Chondrocyte (in vitro differentiated cells): ENCODE measurements at places on chromosomes 2 and 18.

DNA sequence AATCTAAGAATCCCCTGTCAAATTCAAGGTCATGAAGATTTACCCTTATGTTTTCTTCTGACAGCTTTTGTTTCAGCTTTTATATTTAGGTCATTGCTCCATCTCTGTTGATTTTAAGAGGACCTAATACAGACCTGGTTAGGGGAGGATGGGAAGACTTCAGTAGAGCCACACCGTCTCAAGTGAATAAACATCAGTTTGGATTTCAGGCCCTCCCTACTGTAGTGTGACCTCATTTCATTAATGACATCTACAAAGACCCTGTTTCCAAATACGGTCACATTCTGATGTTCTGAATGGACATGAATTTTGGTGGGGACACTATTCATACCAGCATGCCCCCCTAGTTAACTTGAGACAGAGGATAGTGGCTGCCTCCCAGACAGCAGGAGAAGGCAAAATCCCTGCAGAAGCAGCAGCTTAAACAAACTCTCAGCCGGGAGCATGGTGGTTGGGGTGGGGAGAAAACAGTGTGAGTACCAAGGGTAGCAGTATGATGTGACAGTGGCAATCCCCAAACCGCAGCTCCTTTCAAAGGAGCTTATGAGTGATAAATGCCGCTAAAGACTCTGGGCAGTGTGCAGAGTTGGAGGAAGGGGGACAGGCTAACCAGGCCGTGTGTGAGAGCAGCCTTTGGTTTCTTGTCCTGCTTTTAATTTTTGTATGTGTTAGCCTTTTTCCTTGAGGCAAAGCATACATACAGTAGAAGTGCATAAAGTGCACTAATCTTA, 65.9 kb upstream of the TNP1 start:
- no peak for DNase-seq

DNA sequence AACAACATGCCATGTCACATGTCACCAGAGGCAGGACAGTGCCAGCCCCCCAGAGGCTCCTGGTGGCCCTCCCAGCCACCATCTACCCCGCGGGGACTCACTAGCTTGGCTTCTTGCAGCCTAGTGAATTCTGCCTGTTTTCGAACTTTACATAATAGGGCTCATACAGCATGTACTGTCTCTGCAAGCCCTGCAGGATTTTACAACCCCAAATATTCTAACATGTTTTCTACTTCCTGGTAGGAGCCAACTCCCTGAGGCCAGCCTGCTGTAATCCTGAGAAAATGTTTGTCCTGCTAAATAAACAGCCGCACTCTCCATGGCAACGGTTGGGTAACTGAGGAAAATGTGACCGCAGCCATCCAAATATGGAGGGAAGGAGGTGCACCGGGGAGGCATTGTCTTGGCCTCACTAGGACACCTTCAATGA, 2.7 kb downstream of the PER2 start:
- DNase-seq: no peak

DNA sequence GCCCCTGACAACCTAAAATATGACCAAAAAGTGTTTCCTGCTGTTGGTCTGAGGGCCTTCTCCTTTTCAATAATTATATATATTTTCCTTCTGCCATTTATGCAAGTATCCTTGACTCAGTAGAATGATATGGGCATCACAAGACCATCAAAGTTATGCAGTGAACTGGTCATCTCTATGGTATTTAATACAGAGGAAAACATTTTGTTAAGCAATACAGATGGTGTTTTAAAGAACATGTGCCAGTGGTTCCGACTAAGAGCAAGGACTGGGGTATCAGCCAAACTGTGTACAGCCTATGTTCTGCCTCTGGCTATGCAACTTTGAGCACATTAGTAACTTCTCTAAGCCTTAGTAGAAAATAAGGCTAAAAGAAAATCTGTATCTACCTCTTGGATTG, 179.0 kb downstream of the TRABD2A start:
- DNase-seq: no peak

DNA sequence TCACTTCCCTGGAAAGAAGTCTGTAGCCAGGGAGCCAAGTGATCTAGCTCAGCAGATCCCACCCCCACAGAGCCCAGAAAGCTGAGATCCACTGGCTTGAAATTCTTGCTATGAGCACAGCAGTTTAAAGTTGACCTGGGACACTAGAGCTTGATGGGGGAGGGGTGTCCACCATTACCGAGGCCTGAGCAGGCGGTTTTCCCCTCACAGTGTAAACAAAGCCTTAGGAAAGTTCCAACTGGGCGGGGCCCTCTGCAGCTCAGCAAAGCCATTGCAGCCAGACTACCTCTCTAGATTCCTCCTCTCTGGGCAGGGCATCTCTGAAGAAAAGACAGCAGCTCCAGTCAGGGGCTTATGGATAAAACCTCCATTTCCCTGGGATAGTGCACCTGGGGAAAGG, 887.2 kb upstream of the LRATD1 start:
- DNase-seq: no peak

- no peak for DNase-seq
These were observed 44.4 kb upstream of the OTOF start for GRCh38 chr2:26522325-26522724.

DNA sequence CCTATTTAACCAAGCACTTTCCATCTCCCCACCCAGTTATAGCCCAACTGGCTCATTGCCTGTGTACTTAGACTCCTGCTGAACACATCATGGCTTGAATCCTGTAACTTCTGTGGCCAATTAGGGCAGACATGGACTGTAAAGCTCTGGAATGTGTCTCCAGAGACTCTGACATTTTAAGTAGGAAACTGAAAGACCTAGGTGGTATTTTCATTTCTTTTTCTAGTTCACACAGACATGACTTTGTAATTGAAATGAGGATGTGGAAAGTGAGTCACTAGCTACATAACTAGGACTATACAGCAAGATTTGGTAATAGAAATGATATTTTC, 12.2 kb downstream of the DOK1 start:
- no peak for DNase-seq

DNA sequence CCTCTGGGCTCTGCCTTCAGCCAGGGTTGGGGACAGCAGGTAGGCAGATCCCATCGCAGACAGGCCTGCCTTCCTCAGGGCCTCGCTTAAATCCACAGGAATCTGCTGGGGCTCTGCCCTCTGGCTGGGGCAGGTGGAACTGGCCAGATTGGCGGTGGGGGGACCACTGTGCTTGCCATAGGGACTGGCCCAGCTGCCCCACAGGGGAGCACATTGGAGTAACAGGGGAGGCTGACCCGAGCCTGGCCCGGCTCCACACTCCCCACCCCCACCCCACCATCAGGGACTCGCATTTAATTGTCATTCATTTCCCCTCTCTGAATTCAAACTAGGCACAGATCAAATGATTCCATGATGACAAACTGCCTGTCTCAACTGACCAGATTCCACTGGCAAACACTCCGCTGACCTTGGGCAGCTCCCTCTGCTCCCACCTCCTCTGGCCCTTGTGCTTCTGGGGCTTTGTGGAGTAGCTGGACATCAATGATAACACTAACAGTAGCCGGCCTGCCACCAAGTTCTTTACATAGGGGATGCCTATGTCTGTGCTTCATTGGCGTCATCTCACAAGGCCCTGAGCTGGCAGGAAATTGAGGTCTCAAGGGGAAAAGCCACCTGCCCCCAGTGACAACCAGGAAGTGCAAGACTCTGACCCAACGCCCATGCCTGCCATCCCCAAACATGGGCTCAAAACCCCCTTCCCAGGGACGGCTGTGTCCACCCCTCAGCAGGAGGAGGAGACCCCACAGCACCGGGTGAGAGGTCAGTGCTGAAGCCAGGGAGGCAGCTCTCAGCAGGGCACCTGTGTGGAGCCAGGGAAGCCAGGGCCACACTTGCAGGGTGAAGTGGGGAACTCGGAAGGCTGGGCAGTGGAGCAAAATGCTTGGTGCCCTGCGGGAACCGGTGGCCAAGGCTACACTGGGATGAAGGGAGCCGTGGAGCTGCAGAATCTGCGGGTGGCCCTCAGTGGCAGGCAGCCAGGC, 2.1 kb upstream of the B3GNT7 start:
- DNase-seq: no peak

- no peak for DNase-seq
These were observed 29.8 kb upstream of the ARMC9 start for GRCh38 chr2:231168460-231169139.

GRCh38 chr2:88683160-88684021, 8.1 kb upstream of the RPIA start:
- no peak for DNase-seq

GRCh38 chr2:239884875-239885274, 140.3 kb downstream of the NDUFA10 start:
- no peak for DNase-seq

GRCh38 chr2:52077159-52077558, 1045.2 kb upstream of the NRXN1 start:
- DNase-seq: no peak

GRCh38 chr2:232431705-232432590, 24.0 kb upstream of the ALPI start:
- no peak for DNase-seq

DNA sequence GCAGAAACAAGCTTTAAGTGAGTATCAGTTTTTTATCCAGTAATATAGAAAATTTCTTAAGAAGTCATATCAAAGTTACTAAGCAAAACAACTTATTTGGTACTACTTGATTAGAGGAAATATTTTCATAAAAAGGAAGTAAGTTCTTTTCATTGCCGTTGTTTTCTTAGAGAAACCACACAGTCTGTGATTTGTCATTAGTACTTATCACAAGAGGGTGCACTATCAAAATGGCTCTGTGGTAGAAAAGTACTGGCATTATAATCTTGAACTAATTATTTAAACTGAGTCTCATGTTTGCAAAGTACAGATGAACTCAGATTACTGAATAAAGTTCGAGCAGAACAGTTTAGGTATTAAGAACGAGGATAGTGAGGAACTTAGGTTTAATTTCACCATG, 93.4 kb downstream of the IKZF2 start:
- DNase-seq: no peak

- no peak for DNase-seq
These were observed 103.6 kb downstream of the UNC80 start for GRCh38 chr2:209875270-209875669.

GRCh38 chr2:20172273-20173055, 52.5 kb downstream of the SDC1 start:
- peak; percentile 82 for DNase-seq

- DNase-seq: no peak
These were observed 55.6 kb downstream of the ITGB6 start for GRCh38 chr2:160144280-160144990.

DNA sequence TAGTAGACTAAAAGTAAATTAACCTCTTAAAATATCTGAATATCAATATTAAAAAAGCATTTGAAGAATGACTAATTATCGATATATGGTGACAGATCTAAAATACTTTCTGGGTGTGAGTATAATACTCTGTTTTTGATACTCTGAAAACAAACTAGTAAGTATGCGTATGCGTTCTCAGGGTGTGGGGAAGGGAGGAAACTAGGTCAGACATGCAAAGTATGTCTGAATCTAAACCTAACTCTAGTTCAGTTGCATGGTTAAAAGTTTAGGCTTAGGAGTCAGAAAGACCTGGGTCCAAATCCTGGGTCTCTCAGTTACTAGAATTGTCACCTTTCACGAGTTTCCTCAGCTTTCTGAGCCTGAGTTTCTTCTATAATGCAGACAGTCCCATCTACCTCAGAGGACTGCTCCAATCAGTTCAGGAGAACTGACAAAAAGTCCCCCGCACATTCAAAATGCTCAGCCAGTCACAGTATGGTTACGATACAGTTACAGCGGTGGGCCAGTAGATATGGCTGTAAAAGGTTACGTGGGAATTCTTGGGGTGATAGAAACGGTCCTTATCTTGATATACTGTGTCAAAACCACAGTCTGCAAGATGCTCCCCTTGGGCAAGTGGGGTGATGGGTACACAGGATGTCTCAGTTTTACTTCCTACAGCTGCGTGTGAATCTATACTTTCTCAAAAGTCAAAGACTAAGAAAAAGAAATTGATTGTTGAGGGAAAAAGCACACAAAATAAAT, 29.2 kb downstream of the UNC50 start:
- no peak for DNase-seq

- DNase-seq: no peak
These were observed 9.7 kb upstream of the NT5DC4 start for GRCh38 chr2:112710956-112711750.

DNA sequence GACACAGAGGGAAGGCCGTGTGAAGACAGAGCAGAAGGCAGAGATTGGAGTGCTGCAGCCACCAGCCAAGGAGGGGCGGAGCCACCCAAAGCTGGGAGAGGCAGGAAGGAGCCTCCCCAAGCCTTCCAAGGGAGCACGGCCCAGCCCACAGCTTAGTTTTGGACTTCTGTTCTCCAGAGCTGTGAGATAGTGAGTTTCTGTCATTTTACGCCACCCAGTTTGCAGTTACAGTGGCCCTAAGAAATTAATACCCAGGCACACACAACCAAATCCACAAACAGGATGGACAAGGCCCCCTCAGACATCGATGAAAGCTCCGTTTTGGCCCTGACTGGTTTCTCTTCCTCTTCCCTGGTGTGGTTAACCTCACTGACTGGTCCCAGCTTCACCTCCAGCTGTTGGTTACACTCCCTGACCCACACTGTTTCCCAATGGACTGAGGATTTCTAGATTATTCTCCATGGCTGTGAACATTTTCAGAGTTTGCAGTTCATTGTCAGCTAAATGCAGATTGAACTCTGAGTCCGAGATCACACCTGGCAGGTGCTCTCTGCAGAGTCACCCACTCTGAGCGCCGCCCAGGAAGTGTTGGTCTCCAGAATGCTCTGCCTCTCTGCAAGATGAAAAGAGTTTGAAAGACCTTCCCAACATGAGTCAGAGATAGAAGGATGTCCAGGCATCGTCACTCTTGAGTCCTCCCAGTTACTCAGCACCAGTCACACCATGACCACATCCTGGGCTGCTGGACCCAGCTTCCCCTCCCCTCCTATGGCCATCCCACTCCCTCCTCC, 100.2 kb downstream of the TWIST2 start:
- no peak for DNase-seq

DNA sequence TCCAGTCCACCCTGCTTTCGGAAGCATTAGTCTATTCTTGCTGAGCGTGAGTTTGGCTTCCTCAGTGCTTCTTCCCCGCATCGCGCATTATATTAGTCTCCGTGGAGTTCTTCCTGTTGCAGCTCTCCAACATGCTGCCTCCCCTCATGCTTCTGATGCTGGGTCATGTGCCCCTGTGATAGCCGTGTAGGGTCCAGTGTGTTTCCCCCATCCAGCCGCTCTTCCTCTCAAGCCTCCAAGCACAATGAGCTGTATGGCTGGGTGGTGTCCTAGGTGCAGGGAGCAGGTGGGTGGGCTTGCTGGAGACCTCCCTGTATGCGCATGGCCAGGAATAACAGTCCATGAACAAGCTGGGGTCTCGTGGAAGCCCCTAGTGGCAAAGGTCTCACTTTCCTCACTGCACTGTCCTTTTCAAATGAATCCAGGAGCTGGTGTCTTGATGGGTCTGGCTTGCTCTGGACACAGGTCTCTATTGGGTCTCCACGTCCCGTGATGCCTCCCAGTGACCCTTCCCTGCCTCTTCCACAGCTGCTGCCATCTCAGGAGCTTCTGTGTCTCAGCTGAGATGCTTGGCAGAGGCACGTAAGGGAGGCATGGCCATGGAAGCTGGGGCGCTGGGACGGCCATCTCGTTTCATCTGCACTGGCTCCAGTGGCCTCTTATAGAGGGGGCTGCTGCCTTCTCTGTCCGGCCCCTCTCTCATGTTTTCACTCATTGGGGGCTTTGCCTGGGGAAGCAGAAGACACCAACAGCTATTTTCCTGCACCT, 54.8 kb upstream of the HDAC4 start:
- DNase-seq: no peak
